ENCODE measurements at places on chromosomes 3 and 15.

GRCh38 chr15:34795267-34796081 is at the start of gene ACTC1:
TSS of gene ACTC1 (minus strand) at chr15:34795549. CDS start at chr15:34794808, 741 bp downstream.
- DNase-seq: peak; percentile 67

DNA sequence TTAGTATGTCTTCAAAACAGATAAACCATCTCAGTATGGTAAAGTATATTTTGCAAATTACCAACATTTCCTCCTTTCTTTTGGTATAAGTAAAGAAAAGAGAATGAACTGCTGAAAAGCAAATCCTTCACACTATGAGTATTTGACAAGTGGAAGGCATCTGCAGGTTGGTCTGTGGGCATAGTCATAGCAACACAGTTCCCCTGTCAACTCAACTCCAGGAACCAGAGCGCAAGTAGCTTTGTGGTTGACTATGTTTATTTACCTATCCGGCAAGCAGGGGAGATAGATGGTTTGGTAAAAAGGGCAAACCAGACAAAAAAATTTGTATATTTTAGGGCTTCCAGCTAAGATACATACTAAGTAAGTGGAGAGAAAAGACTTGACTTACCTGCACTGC is 88.3 kb upstream of the PPIB start:
- DNase-seq: no peak

DNA sequence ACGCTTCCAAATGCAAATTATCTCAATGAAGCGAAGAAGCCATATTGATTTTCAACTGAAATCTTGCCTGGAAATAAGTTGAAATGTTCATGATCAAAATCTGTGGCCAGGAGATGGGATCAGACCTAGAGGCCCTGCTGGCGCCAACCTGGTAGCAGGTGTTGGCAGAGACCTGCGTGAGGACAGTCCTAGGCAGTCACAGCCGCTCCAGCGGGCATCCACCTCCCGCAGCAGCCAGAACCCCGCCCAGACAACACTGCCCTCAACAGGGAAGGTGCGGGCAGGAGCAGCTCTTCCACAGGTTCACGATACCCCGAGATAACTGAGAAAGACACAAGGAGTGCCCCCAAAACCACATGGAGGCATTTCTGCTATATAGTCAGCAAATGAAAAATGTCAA is 145.3 kb downstream of the XXYLT1 start:
- no peak for DNase-seq

DNA sequence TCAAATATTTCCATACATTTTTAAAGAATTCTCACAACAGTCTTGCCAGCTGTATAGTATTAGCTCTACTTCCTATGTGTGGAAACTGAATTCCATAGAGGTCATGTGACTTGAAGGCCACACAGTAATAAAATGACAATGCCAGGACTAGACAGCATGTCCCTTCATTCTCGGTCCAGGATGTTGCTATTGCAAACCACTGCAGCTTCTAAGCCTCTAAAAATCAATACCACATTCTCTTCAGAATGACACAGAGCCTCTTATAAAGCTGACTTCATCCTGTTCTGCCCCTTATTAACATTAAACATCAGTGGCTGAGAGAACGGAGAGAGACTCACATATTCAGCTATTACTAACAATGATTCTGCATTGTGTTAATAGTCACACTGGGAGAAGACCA is 240.3 kb upstream of the PEX5L start:
- no peak for DNase-seq

GRCh38 chr15:35701402-35702046 is 155.6 kb upstream of the DPH6 start:
- DNase-seq: no peak

- no peak for DNase-seq
These were observed 136.5 kb upstream of the TSC22D2 start for GRCh38 chr3:150271591-150271960.

DNA sequence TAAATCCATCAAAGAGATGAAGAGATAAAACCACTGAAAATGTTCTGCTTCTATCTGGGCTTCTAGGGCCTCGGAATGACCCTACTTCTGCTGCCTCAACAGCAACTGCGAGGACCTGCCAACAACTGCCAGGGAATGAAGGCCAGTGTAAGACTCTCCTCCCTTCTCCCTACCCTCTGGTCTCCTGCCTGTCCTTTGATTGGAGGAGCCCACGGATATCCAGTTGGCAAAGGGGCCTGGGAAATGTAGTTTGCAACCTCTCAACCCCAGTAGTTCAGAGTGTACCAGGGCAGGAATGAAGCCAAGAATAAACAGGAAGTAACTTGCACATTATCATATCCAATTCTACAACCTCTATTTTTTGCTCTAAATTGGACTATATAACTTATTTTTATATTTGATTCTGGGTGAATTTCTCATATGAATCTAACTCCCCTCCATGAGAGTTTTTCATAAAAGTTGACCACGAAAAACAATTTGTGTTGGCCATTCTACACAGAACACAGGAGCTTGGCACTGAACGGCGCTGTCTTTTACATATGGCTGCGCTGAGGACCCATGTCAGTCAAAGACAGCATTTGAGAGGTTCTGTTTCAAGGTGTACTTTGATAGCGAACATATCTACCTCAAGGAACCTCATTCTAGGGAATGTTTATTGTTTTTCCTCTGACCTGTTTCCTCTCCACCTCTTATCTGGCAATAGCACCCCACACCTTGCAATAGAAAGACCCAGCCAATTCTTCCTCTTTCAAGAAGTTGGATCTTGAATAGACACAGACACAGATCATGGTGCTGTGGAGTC is 91.1 kb upstream of the RNF7 start:
- no peak for DNase-seq

DNA sequence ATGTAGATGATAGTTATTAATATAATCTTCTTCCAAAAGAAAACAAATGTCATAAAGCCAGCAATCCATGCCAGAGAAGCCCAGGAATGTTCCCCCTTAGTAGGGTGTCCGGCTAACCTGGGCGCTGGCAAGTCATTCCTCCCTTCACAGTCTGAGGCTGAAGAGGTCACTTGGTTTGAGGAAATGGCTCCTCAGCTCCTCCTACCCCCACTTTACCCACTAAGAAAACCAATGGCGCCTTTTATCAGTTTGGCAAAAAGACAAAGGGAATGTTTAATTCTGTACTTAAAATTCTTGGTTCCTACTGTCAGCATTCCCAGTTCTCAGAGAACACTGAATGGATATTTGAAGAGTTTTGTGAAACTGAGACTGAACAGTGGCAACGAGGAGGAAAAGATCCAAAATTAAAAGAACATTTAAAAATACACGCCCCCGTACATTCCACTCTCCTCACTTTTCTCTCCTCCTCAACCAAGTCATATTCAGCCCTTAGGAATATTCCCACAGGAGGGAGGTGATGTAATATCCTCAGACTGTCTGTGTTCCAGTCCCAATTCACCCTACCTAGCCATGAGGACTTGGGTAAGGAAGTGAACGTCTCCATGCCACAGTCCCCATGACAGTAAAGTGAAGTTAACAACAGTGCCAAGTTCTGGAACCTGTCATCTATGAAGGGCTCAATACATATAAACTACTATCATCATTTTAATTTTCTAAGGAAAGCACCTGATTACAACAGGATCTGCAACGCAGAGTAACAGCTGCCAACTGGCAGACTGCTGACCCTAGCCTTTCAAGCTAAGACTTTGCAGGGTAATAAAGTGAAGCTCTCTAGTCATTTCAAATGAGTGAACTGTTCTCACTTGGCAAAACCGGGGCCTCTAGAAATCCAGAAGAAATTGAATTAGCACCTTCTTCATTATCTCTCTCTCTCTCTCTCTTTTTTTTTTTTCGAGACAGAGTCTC is 234.5 kb upstream of the ICE2 start:
- no peak for DNase-seq

- DNase-seq: peak; percentile 4
These were observed 148.5 kb downstream of the DCLK3 start for GRCh38 chr3:36615861-36616260.

DNA sequence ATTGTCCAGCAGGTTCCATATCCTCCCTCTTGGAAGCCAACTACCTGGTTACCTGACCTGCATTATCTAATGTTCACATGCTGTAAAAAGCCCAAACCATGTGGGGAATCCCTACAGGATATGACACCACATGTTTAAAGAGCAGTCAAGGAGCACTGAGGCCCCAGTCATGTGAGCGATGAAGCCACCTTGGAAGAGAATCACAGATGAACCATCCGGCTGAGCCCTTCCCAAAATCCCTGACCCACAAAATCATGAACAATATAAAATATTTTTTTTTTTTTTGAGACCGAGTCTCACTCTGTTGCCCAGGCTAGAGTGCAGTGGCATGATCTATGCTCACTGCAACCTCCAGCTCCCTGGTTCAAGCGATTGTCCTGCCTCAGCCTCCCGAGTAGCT is 10.6 kb upstream of the ANKDD1A start:
- DNase-seq: no peak

GRCh38 chr15:52348056-52348745 is 52.6 kb upstream of the MYO5C start:
- DNase-seq: no peak

DNA sequence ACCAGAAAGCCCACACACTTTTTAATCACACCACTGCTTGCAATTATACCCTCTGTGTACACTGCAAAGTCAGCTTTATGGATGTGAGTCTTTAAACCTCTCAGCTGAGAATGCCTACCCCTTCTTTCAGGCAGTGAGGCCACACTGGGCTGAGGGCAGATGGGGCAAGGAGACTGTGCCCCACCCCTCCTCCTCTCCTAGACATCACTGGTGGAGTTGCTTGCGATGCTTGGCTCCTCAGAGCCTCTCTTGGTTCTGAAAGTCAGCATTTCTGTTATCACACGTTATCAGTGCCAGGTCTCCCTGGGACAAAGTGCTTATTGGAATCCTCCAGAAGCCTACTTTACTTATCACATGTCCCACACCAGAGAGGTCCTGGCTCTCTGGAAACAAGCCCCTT is 128.2 kb downstream of the ZNF621 start:
- peak; percentile 3 for DNase-seq

- no peak for DNase-seq
These were observed 17.1 kb downstream of the CACNA2D2 start for GRCh38 chr3:50486219-50486888.

- no peak for DNase-seq
These were observed 456 bp upstream of the TMEM62 start for GRCh38 chr15:43132830-43133429.

DNA sequence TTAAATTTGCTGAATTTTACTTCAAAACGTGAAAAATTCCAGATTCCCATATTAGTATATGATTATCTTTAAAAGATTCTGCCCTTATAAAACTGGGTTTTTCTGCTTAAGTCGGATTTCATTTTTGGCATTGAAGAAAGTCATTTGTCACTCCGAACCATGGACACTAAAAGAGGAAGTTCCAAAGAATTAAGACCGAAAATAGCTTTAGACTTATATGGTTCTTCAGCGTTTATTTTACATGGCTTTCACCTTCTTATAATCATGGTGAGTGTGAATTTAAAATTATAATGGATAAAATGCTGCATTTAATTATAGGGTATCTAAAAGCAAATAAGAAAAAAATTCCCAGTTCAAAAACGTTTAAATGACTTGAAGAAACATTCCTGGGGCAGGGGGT is 1.0 kb downstream of the C3orf38 start:
- DNase-seq: no peak

DNA sequence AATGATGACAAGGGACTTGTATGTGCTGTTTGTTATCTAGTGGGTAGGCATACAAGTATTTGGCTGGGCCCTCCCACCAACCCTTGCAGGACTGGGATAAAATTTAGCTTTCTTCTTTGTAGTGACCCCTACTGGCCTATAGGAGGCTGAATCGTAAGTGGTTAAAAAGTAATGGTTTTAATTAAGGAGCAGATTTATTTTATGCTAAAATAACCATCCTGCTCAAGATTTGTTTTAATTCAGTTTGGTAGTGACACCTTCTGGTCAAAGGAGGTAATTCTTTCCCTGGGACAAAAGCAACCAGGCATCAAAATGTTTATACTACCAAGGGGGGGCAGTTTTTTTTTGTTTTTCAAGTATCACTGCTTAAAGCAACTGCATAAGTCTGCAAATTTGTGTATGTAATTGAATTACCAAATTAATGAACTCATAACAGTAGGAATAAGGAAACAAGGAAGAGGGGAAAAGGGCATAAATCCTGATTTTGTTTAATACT is 70.7 kb downstream of the TOP2B start:
- peak; percentile 73 for DNase-seq

GRCh38 chr3:69448877-69449276 is 63.0 kb upstream of the FRMD4B start:
- DNase-seq: no peak

DNA sequence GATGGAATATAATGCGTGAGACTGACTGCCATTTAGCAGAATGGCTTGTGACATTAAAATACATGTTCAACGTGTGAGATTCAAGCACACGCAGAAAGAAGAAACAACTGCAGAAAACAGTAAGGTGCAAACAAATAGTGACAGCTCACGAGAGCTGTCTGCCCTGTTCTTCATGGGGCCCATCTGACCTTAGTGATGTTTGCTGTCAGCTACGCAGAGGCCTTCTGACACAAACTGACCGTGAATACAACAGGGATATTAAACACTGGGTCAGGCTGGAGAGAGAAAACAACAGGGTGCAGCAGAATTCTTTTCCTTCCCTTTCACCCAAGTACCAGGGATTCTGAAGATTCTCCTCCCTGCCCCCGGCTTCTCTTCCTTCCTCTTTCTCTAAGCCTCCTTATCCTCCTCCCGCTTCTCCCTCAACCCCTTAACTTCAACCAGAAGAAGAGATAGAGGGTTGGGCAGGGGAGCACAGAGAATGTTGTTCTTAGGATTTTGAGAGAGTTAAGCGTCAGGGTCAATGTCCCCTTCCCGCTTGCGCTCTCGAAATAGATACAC is 2.1 kb downstream of the TNFAIP8L3 start:
- DNase-seq: peak; percentile 24

- DNase-seq: no peak
These were observed 246.7 kb upstream of the CBLB start for GRCh38 chr3:106115557-106115956.

DNA sequence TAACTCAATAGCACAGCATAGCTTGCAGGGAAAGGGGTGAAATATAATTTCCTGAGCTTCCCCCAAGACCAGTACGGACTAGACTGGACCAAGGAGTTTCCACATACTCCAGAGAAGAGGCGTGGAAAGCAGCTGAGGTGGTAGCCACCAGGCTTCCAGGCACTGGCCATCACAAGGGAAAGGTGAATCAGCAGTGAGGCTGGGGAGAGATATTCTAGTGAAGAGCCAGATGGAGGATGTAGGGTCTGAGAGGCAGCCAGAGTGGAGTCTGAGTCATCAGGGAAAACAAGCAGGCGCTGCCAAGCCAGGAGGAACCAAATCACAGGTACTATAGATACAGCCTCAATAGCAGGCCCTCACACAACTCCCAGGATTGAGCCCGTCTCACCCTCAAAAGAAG is 9.6 kb upstream of the RASA2 start:
- no peak for DNase-seq

DNA sequence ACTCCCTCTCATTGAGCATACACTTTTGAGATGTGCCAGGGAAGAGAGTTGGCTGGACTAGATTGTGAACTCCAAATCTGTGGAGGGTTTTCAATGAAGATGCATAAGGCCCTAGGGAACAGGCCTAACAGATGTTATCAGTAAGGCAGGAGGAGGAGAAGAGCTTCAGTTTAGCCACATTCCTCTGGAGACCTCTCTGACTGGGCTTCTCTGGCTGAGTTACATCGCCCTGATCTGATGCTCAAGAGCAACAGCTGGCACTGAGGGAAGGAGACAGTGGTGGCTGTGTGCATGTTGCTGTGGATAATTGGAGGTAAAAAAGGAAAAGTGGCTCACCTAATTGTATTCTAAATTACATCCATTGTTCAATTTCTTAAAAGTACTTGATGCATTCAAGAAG is 206.4 kb upstream of the CFAP20DC start:
- DNase-seq: no peak
